CD4-positive, alpha-beta T cell treated with Interleukin-1 beta for 1 hour (primary cell): ENCODE measurements at places on chromosomes 12 and 14.

GRCh38 chr14:29709490-29709889 is 218.2 kb downstream of the PRKD1 start:
- no peak for DNase-seq

- DNase-seq: no peak
Observed at GRCh38 chr14:51845811-51846210, 14.6 kb upstream of the GNG2 start.

- DNase-seq: no peak
Observed at GRCh38 chr12:62907078-62907477, 27.9 kb downstream of the PPM1H start.

GRCh38 chr14:101596742-101597141 is 35.4 kb downstream of the DIO3 start:
- DNase-seq: no peak

DNA sequence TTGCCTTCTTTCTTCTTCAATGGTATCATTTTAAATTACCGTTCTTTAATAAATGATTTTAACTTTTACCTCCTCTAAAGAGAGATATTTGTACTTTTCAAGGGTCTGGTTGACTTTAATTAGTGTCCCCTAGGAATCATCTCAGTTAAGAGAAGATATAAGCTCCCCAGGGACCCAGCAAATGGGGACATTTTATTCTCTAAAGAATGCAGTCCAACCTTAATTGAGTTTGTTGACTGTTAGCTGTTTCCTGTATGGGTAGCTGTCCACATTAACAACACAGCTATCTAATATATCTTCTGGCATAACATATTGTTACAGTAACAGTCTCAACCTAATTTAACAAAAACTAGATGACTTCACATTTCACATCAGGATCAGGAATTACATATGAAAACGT is 241.6 kb upstream of the NPAS3 start:
- no peak for DNase-seq

- no peak for DNase-seq
Observed at GRCh38 chr12:87116780-87117179, 860.6 kb upstream of the MGAT4C start.
